H9 (cell line): ENCODE measurements at places on chromosomes 7 and 10. TPM values are rescaled to one million over a fixed set of nuclear protein-coding genes. Genes with fewer than 3 reads are reported as not detected.

DNA sequence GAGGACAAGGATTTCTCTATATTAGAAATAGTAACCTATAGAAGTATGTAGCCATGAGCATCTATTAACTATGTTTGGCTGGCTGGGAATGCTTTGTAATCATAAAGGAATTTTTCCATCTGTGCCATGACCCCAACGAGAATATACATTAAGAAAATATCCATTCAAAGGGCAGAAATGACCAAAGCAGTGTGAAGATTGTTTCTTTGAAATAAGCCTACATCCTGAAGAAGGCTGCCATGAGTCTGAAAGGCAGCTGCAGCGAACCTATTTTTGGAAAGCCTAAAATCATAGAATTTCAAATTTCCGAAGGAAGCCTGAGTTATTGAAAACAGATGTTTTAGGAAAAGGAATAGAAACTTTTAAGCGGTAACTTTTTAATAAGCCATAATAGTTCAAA, 244.2 kb upstream of the FOXK1 start:
- H3K27me3 ChIP-seq, result no peaks in the 10 kb centered on the region
- DNase-seq, result no peak
- peaks cover 12% of the 10 kb centered on the region for H3K36me3 ChIP-seq

- no peak for DNase-seq
- H3K4me1 ChIP-seq, result no peaks in the 10 kb centered on the region
- H3K36me3 ChIP-seq, result peaks cover 5% of the 10 kb centered on the region
- no peaks in the 10 kb centered on the region for H3K27me3 ChIP-seq
- no peak overlapping the region for H3K4me3 ChIP-seq
These were observed 85.8 kb downstream of the SNX13 start for GRCh38 chr7:17854261-17855047.

DNA sequence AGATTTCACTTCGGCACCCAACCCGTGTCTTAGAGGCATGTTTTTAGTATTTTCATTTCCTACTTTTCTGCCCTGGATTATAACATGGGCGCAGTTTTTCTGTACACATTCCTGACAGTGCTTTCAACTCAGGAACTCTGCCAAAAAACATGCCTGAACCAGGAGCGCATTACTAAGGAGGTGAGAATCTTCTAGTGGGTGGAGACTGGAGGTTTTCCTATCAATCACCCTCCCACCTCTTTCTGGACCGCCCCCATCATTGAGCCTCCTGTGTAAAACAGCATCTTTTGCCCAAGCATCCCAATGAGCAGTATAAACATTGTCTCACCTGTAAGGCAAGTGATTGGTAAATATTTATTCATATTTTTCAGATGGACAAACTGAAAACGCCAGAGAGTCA, 53.2 kb downstream of the STK17A start:
- no peak for DNase-seq
- no peak overlapping the region for H3K4me3 ChIP-seq
- no peaks in the 10 kb centered on the region for H3K4me1 ChIP-seq
- H3K27me3 ChIP-seq, result no peaks in the 10 kb centered on the region
- H3K27ac ChIP-seq, result no peak overlapping the region

LLCFC1 gene
- not detected in 2 replicates for total RNA-seq

SPACDR gene
- 0.39 TPM in 1 of 2 replicates, not detected in the other for total RNA-seq

SPDYE16 gene
- not detected in 2 replicates for total RNA-seq

AKR1C4 gene
- not detected in 2 replicates for total RNA-seq
